ENCODE measurements at places on chromosomes 5 and 9. TPM values are rescaled to one million over a fixed set of nuclear protein-coding genes. Genes with fewer than 3 reads are reported as not detected.

- no peak for DNase-seq
Measured at GRCh38 chr5:148465381-148466235, 81.8 kb downstream of the FBXO38 start.

DNA sequence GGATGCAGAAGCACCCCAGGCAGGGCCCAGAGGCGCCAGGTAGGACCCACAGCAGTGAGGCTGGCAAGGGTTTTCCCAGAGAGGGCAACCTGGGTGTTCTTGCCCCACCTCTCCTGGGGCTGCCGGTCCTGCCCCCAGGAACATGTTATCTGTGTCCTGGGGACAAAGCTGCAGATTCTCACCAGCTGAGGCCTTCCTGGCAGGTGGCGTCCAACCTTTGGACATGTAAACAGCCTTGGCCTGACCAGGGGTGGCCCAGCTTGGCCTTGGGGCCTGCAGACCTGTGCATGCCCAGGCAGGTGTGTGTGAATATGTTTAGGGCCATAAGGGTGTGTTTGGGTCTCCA lies 101.8 kb upstream of the LARP1 start:
- DNase-seq = no peak

DNA sequence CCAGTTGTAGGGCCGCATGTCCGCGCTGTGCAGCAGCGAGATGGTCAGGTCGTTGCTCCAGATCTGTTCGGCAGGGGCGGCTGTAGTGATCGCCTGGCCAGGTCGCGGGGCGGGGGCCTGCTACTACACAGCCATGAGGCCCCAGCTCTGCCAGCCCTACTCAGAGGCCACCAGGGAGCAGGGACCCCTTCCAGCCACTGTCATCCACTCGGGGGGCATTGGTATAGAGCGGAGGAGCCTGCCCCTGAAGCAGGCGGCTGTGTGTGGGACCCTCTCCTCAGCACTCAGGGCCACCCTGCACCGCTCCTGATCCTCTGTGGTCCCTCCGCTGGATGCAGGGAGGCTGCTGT lies 1.7 kb downstream of the FBXW5 start:
- no peak for DNase-seq

- no peak for DNase-seq
Measured at GRCh38 chr5:81003811-81004386, 43.7 kb downstream of the RASGRF2 start.

DNA sequence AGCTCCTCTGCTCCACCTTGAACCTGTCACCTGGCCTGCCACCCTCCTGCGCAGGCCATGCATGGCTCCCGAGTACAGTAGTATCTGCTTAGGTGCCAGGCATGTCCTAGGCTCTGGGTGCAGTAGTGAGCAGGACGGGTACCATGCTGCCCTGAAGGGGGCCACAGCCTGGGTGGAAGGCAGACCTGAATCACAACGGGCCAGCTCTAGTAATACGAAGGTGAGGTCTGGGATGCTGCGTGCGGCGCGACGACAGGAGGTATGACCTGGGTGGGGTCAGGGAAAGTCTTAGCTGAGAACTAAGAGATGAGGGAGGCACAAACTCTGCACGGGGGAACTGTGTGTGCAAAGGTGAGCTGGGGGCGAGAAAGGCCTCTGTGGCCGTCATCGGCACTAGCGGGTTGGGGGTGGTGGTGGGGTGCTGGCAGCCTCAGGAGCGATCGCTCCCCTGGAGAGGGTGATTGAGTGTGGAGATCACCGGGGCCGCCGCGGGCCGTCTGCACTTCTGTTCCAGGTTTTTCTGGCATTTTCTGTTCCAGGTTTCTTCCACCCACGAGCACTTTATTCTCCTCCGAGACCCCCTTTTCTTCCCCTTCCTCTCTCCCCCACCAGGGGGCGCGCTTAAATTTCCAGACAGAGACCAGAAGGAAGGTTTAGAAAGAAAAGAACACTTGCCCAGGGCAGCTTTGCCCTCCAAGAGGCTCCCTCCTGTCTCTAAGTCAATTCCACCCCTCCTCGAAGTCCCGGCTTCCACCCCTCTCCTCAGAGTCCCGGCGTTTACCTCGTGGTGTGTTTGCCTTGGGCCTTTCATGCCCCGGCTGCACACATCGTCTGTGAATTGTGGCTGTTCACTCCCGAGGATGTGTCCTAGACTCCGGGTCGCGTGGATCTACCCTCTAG lies 15.1 kb downstream of the PDLIM4 start:
- DNase-seq = peak; percentile 59

- peak; percentile 72 for DNase-seq
Measured at GRCh38 chr5:83510260-83510659, 38.7 kb downstream of the VCAN start.

- no peak for DNase-seq
Measured at GRCh38 chr5:113375480-113376060, 59.2 kb downstream of the TSSK1B start.

DNA sequence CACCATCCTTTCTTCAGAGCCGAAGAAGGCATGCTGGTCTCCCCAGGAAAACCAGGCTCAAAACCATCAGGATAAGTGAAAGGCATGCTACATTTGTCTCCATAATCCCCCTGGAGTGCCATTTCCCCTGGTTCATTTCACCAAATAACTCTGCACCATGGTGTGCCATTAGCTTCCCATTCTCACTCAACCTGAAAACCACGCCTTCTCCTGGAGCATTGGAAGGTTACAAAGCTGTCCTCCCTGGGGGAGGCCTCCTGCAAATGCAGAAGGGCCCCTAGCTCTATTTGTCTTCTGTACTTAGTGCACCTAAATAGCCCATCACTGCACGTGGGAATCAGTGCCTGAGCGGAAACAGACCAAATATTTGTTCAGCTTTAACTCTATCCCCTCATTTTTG lies 90.2 kb upstream of the ICE1 start:
- no peak for DNase-seq

DNA sequence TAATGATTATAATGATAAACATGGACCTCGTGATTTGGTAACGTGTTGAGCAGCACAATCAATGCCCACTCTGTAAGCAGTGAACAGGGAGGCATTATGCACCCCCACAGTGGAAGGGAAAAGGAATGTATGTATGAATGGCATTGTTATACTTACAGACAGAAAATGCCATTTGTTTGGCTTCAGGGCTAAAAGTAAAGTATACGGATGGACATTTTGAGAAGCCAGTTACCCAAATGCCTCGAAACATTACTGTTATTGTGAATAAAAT lies 260.2 kb upstream of the PPP1R2B start:
- no peak for DNase-seq

DNA sequence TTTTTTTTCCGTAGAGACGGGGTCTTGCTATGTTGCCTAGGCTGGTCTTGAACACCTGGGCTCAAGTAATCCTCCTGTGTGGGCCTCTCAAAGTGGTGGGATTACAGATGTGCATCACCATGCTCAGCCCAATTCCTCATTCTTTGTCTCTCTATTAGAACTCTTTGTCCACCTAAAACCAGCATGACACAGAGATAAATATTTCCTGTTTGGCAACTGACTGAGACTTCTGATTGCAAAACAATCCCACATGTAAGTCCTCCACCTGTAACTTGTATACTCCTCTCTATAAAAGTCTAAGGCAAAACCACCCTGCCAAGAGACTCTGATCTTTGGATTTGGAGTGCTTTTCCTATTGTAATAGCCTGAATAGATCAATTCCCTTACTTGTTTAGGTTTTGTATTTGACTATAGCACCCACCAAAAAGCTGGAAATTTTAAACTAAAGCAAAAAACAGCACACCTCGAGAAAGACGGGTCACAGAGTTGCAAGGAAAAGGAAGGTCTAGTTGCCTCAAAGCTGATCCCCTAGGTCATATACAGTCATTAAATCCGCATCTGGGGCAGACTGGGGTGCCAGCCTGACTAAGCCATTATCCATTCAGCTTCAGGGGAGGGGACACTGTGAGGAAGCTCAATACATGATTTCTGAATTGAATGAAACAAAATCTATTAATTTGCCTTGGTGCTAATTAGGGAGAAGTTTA lies 13.5 kb upstream of the KIF27 start:
- DNase-seq = peak; percentile 73

DNA sequence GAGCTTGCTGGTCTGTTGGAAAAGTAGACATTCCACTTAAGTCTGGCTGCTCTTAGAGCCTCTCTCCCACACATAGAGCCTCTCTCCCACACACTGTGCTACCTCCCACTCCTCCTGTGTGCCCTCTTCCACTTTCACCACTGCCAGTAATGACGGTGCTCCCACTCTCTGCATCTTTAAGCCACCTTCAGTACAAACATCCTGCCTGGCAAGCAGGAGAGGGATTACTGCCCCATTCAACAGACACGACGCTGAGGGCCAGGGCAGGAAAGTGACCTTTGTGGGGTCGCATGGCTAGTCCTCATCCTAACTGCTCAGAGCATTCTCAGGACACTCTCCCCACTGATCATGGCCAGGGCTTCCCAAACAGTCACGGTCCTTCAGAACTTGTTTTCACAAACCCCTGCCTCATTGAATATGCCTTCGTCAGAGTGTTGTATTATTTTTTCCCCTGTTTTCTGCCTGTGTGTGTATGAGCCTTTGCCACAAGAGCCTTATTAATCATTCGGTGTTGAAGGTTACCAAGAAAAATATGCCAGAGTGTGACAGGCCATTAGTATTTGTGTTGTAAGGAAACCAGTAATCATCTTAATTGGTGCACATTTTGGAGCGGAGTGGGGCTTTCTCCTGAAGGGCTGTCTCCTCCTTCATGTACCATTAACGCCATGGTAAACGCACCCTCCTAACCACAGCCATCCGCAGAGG lies 87.1 kb upstream of the SAP30L start:
- DNase-seq = peak; percentile 47

- no peak for DNase-seq
Measured at GRCh38 chr9:26263478-26263877, 585.2 kb upstream of the TUSC1 start.

DNA sequence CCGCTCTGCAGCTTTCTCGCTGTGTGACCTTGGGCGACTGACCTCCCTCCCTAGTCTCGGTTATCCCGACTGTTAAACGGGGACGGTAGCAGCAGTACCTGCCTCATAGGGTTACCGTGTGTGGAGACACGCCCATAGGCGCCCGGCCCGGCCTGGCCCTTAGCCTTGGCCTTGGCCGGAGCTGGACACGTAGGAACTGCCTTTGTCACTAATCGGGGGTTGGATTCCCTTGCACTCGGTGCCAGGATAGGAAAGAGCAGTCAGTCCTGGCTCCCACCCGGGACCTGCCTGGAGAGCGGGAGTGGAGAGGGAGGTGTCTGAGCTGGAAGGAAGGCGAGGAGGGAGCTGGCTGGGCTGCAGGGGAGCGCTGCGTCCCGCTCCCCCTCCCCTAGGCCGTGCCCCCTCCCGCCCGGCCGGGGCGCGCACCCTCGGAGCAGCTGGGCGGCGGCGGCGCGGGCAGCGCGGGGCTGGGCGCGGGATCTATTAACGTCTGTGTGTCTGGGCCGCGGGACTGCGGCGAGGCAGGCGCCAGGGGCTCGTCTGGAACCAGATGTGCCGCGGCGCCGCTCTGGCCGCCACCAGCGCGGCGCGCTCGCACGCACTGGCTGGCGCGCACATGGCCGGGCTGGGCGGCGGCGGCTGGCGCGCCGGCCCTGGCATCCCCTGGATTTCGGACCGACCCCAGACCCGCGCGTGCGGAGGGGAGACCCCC lies 31.7 kb downstream of the PRRX2 start:
- DNase-seq = peak; percentile 75

- DNase-seq = peak; percentile 97
Measured at GRCh38 chr5:75566710-75567309, 44.4 kb upstream of the ANKDD1B start.

DNA sequence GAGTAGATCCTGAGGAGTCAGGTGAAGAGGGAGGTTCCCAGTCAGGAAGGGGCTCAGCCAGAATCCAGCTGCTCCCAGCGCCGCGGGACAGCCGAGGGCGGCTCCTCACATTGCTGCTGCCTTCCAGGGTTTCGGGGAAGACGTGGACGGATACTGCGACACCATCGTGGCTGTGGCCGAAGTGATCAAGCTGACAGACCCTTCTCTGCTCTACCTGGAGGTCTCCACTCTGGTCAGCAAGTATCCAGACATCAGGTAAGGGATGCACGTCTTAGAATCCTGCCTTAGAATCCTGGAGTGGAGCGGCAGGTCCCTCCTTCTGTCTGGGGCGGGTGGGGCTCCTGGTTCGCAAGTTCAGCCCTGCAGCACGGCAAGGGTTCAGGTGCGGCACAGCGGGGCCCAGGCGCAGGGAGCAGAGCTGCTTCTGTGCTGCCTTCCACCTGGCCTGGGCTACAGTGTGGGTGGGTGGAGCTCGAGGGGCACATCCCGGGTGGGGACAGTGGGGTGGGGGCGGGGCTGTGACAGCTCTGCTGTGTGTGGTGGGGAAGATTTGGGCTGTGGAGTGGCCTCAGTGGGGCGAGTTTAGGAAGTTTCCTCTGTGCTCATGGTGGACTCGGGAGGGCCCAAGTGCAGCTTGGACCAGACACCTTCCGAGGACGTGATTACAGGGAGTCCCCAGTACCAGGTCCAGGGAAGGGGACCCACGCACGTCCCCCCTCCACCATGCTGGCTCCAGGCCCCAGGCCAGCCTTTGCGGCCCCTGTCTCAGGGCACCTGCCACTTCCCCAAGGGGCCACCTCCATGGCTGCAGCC lies 22.8 kb downstream of the EXOC3 start:
- no peak for DNase-seq

NR2F1-AS1 gene
- total RNA-seq = 11.8 TPM

DBH gene
- total RNA-seq = not detected

OR13F1 gene
- total RNA-seq = not detected

SOWAHA gene
- total RNA-seq = not detected

SPATA31C2 gene
- not detected for total RNA-seq

IL3 gene
- not detected for total RNA-seq

RECK gene
- total RNA-seq = 61.8 TPM

PCDHGB6 gene
- total RNA-seq = 3.8 TPM

IFNA13 gene
- total RNA-seq = not detected

Data from fibroblast of the aortic adventitia (primary cell).